ENCODE measurements at places on chromosomes 12 and 14.
A peak's percentile ranks its signal among the peaks of the same experiment; 100 is the strongest.

- no peak for DNase-seq
These were observed 6.5 kb upstream of the PNMA1 start for GRCh38 chr14:73720636-73721035.

- DNase-seq = no peak
These were observed 299.2 kb upstream of the FKBP4 start for GRCh38 chr12:2495417-2496112.

DNA sequence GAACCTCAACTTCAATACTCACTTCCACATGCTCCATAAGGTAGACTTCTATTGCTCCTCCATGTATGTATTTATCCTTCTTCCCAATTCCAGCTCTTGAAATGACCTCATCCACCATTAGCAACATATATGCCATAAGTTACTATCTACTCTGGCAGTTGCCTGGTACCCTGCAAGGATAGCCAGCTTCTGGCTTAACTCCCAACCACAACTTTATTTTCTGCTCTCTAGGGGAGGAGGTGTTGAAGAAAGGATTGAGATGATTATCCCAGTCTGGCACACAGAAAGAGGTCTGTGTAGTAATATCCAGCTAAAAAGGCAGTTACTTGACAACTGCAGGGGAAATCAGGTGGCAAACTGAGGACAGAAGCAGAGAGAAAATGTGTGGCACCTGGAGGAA is 71.5 kb upstream of the MDM1 start:
- no peak for DNase-seq

DNA sequence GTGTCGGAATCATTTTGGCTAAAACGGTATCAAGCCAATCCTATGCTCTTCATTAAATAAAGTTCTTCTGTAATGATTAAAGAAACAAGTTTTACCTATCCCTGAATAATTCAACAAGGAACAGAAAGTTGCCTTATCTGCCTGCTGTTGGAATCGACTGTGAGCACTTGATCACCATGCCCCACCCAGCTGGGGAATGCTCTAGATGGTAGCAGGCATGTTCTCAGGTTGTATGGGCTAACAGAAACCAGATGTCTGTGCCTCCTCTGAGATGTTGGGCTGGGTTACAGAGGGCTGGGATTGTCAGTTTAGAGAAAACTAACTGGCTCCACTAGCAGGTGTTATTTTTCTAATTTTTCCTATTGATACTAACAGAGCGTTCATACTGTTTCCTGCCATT is 28.9 kb downstream of the RTRAF start:
- DNase-seq = no peak

DNA sequence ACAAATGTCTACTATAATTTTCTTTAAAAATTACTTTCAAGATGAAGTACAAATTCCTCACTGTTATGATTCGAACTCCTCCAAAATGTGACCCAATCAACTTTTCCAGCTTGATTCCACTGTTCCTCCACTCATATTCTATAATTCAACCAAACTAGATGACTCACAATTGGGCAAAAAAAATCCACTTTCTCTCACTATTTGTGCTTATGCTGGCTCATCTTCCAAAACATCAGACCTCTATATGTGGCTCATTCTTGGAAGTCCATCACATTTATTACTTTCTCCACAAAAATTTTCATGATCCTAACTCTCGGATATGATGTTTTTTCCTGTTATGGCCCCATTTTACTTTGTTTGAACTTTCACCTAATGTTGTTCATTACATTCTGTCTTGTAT is 26.9 kb upstream of the RXYLT1 start:
- DNase-seq = no peak

DNA sequence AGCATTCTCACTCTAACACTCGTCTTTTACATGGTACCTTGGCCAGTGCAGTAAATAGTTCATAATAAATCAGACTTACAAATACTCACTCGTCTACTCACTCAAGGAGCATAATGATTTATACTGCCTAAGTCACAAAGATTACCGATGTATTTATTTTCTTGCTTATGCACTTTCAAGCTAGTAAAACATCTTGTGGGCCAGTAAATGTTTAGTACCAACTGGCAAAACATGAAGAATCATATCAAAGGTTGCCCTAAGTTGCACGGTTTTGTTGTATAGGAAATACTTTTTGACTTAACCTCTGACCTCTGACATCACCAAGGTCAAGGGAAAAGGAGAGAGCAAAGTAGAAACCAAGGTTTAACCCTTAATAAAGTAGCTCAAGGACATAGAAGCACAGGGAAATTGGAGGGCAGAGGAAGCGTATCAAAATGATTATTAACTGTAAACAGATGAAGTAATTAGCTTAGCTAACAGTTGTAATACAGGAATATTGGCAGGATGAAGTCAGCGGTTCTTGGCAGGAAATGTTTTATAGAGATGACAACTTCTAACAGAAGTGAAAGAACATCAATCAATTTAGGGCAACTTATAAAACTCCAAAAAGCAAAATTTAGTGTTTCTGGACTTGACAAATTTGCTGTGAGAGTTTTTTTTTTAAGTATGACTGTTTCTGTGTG is 131.9 kb downstream of the HMGA2 start:
- no peak for DNase-seq

- no peak for DNase-seq
These were observed 12.5 kb downstream of the PAWR start for GRCh38 chr12:79678306-79678705.

GRCh38 chr12:121711361-121712189 is 977 bp upstream of the TMEM120B start:
- no peak for DNase-seq

DNA sequence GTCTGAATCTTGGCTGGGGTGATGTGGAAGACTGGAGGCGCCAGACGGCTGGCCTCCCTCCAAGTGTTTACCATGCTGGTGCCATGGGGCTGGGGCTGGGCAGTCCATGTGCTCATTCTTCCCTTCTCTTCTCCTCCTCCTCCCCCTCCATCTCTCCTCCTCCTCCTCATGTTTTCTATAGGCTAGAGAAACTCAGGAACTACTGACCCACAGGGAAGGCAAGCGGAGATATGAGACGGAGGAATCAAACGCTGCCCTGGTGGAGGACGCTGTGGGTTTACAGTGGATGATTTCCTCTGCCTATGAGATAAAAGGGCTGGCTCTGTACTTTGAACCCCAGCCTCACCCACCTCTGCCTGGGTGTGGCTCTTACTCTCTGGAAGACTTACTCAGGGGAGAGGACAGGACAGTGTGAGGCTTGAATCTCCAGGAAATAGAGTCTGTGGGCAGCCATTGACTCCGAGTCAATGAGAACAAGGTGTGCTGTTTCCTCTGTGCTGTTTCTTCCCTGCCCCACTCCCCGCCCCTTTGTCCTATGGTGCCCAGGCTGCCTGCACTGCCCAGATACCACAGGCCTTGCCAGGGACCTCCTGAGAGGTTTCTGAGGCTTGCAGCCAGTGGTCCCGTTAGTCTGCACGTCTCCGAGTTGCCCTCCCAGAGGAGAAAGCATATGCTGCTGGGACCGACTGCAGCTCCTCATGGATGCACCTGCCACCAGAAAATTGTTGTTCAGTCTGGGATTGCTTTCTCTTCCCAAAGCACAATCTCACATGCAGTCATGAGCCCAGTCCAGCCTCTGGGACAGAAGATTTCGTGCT is 132.6 kb upstream of the ARHGAP5 start:
- DNase-seq = no peak

DNA sequence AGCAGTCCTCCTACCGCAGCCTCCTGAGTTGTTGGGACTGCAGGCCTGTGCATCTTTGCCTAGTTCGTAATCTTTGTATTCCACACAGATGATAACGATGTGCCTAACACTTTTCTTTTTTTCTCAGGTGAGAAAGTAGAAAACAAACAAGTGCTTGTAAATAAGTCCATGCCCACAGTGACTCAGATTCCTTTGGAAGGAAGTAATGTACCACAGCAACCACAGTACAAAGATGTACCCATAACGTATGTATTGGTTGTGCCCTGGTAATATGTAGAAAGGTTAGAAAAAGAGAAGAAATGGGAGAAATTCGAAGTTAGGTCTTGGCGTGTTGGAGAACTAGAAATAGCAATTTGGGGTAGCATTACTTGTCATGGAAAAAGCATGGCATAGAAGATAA is 101.6 kb downstream of the POLR3B start:
- DNase-seq = no peak

DNA sequence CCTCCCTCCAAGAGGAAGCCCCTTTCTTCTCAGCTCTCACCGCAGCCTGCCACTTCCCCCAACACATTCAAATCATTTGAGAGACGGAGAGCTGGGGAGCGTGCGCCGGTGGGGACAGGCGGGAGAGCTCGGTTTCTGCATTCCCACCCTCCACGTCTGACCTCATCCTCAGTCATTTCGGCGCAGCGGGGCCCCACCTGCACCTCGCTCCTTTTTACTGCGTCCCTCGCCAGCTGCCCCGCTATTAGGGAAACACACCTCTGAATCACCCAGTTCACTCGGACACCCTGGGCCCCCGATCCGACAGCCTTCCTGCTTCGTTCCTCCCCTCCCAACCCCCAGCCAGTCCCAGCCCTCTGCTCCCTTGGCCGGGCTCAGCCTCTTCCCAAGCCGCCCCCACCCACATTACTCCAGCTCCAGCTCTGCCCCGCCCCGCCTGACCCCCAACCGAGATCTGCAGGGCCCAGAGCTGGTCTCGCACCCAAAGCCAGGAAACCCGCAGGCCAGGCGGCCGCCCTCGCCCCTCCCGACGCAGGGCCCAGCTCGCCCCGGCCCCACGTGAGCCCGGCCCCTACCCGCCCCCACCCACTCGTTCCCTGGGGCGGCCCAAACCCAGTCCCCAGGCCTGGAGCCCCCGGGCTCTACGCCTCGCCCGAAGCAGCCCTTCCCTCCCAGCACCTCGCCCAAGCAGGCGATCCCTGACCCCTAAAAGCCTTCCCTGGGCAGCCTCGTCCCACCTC is 783 bp downstream of the CORO1C start:
- DNase-seq = peak; percentile 9

GRCh38 chr12:125271892-125272291 is 206.7 kb downstream of the AACS start:
- DNase-seq = no peak

- DNase-seq = no peak
These were observed 465.2 kb downstream of the SOX5 start for GRCh38 chr12:23484238-23484637.

DNA sequence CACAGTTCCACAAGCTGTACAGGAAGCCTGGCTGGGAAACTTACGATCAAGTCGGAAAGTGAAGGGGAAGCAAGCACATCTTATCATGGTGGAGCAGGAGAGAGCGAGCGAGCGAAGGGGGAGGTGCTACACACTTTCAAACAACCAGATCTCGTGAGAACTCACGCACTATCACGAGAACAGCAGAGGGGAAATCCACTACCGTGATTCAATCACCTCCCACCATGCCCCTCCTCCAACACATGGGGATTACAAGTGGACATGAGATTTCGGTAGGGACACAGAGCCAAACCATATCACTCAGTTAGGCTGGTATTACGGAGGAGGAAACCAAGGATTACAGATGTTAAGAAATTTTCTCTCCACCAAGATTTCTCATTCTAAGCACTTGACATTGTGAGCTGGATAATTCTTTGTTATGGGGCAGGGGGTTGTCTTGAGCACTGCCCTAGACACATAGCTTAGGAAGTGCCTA is 262.0 kb upstream of the G2E3 start:
- DNase-seq = no peak

Data from stimulated activated CD8-positive, alpha-beta memory T cell treated with anti-CD3 and anti-CD28 coated beads, Interleukin-15, amount 100 ng/mL, for 4 hours (primary cell).